EL (cell line): ENCODE measurements at places on chromosomes 7 and 10.

GRCh38 chr7:33821970-33822369 is 83.4 kb upstream of the BMPER start:
- peak; percentile 36 for DNase-seq

- DNase-seq: peak; percentile 71
Observed at GRCh38 chr10:127196282-127197153, at the start of gene INSYN2A. TSS of gene INSYN2A (minus strand) at chr10:127196591. CDS start at chr10:127176395, 20,196 bp downstream.

- no peak for DNase-seq
Observed at GRCh38 chr7:11737723-11738122, 94.3 kb downstream of the THSD7A start.

- no peak for DNase-seq
Observed at GRCh38 chr7:71348821-71349681, 217.1 kb downstream of the GALNT17 start.

DNA sequence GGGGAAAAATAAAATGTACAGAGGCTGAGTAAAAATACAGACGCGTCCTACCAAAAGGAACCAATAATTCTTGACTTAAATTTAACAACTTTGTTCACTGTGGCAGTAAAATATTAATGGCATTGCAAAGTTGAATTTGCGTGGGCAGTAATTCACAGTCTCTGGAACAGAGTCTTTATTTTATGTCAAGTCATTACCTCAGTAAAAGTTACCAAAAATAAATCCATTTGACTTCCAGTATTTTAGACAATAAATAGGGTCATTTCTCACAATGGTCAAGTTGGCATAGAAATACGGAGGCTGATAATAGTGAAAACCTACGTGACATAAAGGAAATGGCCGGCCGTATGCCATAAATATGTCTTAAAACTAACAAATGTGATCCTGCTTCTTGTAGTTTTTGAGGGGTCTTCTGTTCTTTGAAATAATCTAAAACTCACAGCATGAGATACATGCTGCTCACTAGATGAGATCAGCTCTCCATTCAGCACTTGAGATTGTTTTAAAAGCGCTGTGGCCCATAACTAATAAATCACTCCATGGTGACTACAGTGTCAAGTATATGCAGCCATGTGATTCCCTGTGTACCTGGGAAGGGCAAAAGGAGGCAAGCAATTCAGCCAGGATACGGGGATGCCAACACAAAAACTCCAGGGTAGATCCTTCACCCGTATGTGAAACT is 75.3 kb downstream of the DOCK4 start:
- DNase-seq: no peak

GRCh38 chr7:157462419-157462771 is 125.6 kb downstream of the DNAJB6 start:
- DNase-seq: no peak
